Epithelial cell of proximal tubule (primary cell): ENCODE measurements at places on chromosomes 12 and 14. TPM values are rescaled to one million over a fixed set of nuclear protein-coding genes. Genes with fewer than 3 reads are reported as not detected.

ADCY6 gene
- total RNA-seq, result 13.5 and 21.6 TPM in 2 replicates

MSRB3 gene
- total RNA-seq, result 4.0 and 11.4 TPM in 2 replicates

CLEC9A gene
- not detected in 2 replicates for total RNA-seq

SPIC gene
- total RNA-seq, result not detected in 2 replicates

PIWIL1 gene
- total RNA-seq, result not detected in 2 replicates

AMDHD1 gene
- total RNA-seq, result 0.22 TPM in 1 of 2 replicates, not detected in the other

DPF3 gene
- 0.86 and 0.94 TPM in 2 replicates for total RNA-seq

VDR gene
- total RNA-seq, result 4.7 and 6.7 TPM in 2 replicates

GCH1 gene
- 13.5 and 15.0 TPM in 2 replicates for total RNA-seq

DNA sequence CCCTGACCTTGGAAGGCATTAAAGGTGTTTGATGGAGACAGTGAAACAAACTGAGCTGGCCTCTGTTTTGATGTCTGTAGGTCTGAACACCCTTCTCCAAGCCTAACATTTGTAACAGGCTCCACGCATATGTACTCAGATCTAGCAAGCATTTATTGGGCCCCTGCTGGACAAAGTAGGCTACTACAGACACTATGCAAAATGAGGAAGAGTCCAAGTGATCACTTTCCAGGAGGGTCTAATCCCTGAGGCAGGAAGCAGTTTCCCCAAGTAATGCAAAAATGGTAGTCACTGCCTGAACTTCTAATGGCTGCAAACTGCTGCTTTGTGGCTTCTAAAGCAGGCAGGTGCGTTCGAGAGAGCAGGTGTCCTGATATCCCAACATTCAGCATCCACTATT is 405.8 kb downstream of the MED13L start:
- DNase-seq, result no peak

DNA sequence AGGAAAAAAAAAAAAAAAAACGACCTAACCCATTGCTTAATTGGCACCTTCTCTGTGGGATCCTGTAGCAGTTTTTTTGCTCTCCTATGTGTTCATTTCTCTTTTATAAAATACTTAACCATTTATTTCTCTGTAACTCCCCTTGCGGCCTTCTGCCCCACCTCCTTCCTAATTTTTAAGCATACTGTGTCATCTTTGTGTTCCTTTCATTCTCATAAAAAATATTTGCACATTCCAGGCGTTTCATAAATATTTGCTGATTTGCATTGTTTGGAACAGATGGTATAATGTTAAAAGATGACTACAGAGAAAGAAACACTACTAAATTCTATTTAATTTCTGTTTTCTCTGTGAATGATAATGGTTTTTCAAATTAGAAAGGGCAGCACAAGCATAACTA is 77.9 kb downstream of the NPAS3 start:
- DNase-seq, result no peak

DNA sequence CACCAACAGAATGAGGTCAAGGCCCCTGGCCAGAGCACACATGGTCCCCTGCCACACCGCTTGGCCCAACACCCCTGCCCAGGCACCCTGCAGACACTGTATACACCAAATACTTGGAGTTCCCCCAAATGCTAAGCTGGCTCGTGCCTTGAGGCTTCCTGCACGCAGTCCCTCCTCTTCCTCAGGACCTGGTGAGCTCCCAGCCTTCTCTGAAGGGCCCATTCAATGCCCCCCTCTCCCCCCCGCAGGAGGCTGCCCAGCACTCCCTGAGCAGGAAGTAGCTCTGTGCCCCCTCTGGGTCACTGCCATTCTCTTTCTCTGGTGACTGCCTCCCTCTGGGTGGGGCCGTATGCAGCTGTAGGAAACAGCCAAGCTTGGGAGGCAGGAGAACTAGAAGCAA is 75.3 kb downstream of the ITPK1 start:
- DNase-seq, result no peak

DNA sequence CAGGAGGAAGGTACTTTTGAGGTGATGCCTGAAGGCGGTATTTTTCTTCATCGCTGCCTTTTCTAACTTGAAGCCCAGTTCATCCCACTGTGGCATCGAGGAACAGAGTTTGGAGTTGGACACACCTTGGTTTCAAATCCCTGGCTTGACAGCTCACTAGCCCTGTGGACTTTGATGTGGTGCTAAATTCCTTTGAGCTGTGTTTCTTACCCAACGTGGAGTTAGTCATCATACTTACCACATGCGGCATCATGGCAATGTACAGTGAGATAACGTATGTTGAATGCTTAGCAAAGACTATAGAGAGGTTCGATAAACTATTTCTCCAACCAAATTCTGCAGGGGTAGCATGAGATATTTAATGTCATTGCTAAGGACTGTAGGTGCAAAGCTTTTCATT is 3.4 kb downstream of the PLEKHG3 start:
- DNase-seq, result peak; percentile 76

- no peak for DNase-seq
Measured at GRCh38 chr12:11085419-11085818, 6.7 kb downstream of the TAS2R43 start.

DNA sequence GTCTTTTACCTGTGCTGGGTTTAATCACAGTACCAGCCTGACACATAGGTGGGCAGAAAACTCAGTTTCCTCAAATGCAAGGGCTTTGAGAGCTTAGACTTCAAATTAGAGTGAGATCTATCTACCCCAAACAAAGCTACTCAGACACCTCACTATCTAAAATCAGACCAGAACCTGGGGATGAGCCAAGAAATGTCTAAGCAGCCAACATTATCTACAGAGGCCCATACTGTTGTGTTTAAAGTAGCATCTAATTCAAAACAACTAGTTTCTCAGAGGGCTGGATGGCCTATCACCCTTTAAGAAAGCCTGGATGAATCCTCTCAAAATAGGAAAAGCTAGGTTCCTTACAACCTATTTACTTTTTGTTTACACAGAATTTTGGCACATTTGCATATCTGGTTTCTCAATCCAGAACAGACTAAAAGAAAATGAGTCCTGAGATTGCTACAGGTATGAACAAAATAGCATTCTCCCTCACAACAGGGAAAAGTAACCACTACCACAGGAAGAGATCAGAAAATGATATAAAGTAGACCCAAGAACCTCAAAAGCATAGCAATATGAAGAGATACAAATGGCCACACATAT is 142.4 kb downstream of the ZFP36L1 start:
- no peak for DNase-seq

DNA sequence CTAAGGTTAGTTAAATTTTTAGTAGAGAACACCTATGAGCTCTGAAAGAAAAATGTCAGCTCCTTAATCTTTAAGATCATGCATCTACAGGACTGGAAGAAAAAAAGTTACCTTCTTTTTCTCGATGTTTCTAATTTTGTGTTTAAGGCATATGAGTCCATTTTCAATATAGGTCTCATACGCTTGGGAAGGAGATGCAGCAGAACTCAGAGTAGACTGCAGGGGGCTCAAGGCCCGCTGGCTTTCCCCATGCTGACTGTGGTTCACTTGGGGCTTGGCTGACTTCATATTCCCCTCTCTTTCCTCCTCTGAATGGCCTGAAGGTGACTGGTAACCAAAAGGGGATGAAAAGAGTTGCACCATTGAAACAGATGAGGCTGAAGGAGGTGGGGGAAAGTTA is 1.5 kb downstream of the CAPRIN2 start:
- no peak for DNase-seq

DNA sequence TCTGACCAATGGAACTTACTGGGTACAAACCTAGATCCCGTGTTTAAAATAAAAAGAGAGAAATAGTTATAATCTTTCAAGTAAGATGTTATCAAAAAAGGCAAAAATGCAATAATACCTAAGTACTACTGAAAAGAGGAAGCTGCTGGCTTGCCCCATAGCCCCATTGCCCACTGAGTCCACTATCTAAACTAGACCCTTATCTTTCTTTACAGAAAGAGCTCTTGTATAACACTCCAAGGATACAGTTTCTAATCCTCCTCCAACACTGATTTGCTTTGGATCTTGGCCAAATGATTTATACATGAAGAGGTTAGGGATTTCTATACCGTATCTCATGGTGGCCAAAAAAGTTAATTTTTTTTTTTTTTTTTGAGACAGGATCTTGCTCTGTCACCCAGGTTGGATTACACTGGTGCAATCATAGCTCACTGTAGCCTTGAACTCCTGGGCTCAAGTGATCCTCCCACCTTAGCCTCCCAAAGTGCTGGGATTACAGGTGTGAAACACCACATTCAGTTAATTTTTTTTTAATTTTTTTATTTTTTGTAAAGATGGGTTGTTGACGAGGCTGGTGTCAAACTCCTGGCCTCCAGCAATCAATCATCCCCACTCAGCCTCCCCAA is 2.6 kb downstream of the GXYLT1 start:
- no peak for DNase-seq

DNA sequence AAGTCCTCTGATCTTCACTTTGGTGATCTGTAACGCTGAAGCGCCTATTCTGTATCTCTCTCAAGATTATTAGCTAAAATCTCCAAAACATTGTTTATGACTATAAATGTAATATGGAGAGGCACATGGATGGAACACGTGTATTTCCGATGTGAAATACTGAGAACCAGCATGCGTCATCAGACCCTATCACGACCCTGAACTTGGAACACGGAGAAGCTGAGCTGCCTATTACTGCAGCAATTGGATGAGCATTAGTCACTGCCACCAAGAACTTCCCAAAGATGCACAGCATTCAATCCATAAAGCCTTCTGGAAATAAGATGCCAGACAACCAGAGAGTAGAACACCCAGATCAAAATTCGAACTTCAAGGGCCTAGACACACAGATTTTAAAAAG is 61.9 kb downstream of the PRKAB1 start:
- DNase-seq, result no peak

- DNase-seq, result no peak
Measured at GRCh38 chr14:78405079-78405856, 235.1 kb downstream of the NRXN3 start.

DNA sequence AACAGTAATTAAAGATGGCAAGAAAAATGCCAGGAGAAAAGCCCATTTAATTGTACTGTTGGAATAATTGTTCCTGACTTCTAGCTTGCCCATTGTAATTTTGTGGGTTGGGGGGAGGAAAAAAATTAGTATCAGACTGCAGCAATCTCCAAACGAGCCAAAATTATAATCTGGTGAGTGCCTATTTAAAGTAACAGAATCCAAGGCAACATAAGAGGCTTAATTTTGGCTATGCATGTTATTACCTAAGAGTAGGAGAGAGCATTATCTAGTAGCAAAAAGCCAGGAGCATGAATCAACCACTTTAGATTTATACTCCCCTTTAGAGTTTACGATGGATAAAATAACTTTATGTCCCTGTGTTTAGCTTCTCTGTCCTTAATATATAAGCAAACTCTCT is 14.6 kb upstream of the DENND5B start:
- DNase-seq, result no peak

GRCh38 chr12:24899503-24900075 is 49.3 kb downstream of the BCAT1 start:
- DNase-seq, result no peak

GRCh38 chr14:76320486-76320885 is 55.5 kb upstream of the ESRRB start:
- no peak for DNase-seq

- no peak for DNase-seq
Measured at GRCh38 chr14:96790706-96791105, 6.5 kb upstream of the VRK1 start.

DNA sequence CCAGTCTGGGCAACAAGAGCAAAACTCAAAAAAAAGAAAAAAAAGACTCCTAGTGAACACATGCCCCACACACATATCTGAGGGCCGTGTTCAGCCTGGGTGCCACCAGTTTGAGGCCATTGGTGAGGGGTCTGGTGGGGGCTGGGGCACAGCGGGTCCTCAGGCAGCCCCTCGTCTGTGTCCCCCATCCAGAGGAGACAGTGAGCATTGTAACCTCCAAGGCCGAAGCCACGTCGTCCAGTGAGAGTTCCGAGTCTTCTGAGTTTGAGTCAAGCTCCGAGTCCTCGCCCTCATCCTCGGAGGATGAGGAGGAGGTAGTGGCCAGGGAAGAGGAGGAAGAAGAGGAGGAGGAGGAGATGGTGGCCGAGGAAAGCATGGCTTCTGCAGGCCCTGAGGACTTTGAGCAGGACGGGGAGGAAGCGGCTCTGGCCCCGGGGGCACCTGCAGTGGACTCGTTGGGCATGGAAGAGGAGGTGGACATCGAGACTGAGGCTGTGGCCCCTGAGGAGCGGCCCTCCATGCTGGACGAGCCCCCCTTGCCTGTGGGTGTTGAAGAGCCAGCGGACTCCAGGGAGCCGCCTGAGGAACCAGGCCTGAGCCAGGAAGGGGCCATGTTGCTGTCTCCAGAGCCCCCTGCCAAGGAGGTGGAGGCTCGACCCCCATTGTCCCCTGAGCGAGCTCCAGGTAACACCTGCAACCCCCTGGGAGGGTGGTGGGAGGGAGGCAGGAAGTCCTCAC is 15.6 kb downstream of the SETD1B start:
- DNase-seq, result no peak

GRCh38 chr12:114406316-114406983 is 506 bp upstream of the TBX5 start:
- no peak for DNase-seq

DNA sequence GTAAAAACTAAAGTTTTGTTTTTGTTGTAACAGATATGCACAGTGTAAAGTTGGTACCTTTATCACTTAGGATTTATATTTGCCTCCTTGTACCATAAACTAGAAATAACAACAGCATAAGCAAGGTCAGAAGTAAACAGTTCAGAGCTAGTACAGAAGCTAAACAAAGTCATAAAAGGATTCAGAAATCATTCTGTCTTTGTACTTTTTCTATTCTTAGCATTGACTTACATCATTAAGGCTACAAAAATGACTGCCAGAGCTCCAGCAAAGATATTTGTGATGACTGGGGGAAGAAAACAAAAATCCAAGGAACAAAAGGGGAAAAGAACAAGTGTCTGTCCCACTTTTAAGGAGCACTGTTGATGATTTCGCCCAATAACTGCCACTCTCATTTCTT is 347.2 kb downstream of the CCDC91 start:
- no peak for DNase-seq

DNA sequence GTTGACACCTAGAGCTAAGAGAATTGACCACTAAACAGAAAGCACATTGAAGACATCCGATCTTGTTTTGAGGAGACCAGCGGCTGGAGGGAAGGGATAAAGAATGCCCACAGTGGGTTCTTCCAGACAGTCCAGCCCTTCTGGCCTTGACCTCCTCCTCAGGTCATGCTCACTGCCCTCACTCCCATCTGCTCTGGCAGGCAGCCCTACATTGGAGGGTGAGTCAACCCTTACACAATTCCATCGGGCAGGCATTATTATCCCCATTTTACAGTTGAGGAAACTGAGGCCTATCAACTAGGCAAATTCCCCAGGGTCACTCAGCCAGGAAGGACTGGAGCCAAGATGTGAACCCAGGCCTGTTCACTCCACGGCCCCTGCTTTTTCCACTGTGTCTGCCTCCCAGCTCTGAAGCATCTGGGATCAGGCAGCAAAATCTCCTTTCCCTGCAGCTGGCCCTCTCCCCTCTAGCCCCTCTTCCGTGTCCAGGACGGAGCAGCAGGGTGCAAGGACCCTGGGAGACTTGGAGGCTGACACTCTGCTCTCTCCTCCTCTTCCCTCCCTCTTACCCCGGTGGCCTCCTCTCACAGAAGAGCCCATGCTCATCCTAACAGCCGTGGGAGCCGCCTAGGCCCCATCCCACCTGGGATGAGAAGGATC is 5.3 kb downstream of the SCNN1A start:
- no peak for DNase-seq

DNA sequence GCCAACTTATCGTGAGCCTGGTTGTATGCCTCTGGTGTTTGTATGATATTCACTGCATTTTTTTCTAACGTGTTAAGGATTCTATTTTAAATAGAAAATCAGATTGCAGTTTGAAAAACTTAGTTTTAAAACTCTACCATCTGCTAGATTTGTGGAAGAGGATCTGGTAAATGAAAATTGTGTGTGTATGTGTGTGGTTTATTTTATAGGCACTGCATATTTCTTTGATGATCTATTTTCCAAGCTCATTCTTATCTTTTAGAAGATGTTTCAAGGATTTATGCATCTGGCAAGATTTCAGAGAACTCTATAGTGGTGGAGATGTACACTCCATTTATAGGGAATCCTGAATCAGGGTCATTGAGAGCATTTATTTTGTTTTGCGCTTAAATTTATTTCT is 69.8 kb downstream of the HMGA2 start:
- no peak for DNase-seq
